Endothelial cell (in vitro differentiated cells): ENCODE measurements at places on chromosomes 5 and 9.

DNA sequence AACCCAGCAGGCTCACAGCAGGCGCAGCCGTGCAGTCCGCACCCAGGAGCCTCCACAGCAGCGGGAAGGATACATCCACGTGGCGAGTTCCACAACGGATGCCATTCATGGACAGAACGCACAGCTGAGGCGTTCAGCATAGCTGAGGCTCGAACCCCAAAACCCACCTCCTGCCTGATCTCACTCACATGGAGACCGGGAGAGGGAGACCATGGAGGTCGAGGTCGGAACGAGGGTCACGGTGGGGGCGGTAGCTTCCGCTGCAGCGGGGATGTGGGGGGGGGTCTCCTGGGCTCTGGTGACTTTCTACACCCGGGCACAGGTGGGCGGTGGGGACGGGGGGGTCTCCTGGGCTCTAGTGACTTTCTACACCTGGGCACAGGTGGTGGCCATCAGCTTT is 17.5 kb downstream of the TERT start:
- DNase-seq: no peak

DNA sequence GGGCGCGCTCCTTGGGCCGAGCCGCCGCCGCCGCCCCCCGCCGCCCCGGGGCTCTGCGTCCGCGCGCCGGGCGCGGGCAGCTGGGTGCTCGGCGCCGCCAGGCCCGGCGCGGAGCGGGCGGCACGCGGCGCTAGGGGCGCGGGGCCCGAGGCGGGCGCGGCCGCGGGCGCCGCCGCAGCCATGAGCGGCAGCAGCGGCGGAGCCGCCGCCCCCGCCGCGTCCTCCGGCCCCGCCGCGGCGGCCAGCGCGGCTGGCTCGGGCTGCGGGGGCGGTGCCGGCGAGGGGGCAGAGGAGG is 351 bp downstream of the TRIO start:
- DNase-seq: no peak

- no peak for DNase-seq
Measured at GRCh38 chr9:15738011-15738410, 185.2 kb downstream of the CCDC171 start.

DNA sequence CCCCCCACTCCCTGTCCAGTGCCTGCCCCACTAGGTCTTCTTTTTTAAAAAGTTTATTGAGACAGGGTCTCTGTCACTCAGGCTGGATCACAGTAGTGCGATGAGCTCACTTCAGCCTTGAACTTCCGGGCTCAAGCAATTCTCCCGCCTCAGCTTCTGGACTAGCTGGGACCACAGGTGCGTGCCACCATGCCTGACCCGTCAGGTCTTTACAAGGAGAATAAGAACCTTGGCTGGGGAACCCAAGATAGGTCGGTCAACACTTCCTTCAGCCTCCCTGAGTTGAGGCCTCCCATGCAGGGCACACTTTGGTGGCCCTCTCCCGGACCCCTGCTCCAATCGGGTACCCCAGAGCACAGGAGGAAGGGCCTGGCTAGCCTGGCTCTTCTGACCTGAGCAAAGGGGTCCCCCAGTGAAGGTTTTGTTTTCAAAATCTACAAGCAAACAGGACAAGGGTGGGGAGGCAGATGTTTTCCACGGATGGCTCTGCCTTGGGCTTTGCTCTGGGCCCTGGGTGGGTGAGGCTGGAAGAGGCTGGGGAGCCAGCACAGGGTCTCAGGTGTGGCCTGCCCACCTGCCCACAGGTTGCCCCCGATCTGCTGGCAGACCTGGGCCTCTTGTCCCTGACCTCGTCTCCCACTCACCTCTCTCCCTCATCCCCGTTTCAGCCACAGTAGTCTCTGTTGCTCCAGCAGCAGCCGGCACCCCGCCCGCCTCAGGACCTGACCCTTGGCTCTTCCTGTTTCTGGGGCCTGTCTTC is 108.7 kb upstream of the PHYKPL start:
- DNase-seq: no peak

DNA sequence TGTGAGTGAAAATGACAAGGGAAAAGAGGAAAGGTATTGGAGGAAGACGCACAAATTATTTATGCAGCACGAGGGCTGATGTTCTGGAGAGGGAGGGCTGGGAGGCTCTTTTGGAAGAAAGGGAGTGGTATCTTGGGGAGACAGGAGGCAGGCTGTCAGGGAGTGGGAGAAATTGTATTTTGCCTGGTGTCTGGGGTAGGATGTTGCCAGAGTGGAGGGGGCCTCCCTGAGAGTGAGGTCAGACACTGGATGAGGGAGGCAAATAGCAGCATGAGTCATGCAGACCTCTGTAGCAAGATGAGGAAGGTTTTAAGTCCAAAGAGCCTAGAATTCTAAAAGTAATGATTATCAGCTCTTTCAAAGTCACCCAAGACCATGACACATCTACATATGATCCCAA is 158.0 kb downstream of the DMRT2 start:
- no peak for DNase-seq

DNA sequence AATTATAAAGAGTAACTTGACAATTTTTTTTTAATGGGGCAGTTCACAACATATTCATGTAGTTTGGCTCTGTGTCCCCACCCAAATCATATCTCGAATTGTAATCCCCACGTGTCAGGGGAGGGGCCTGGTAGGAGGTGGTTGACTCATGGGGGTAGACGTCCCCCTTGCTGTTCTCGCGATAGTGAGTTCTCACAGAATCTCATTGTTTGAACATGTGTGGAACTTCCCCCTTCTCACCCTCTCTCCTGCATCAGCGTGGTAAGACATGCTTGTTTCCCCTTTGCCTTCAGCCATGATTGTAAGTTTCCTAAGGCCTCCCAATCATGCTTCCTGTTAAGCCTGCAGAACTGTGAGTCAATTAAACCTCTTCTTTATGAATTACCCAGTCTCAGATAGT is 40.7 kb downstream of the FBXW11 start:
- DNase-seq: no peak

DNA sequence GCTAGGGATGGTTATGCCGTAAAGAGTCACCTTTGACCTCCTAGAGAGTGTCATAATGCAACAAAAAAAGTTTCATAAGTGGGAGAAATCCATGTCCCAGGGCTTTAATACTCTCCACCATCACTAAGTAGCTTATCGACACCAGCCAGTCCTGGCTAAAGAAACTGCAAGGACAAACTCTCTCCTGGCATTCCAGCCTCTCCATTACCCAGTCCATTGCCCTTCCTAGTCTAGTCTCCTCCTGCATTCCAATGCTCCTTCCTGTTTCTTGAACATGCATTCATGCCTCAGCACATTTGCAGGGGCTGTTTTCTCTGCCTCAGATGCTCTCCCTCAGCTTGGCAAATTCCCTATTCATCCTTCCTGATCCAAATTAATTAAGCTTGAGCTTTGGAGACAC is 364.1 kb downstream of the BRINP1 start:
- DNase-seq: no peak

DNA sequence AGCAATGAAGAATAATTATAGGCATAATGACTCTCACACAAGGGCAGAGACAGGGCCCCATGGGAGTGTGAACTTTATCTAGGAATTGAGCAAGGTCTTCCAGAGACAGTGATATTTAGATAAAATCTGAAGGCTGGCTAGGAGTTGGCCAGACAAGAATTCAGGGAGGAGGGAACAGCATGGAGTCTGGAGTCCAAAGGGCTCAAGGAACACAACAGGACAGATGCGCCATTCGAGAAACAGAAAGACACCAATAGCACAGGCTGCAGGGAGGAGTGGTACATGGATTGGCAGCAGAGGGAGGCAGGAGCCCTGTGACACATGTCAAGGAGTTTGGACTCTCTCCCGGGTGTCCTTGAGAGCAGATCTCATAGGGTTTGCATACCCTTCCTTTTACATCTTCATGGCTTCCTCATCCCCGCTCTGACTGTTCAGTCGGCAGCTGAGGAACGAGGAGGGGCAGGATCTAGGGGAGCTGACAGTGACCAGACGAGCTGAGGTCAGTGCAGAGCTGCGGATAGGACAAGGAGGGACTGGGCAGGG is 64.0 kb upstream of the XPA start:
- DNase-seq: no peak

DNA sequence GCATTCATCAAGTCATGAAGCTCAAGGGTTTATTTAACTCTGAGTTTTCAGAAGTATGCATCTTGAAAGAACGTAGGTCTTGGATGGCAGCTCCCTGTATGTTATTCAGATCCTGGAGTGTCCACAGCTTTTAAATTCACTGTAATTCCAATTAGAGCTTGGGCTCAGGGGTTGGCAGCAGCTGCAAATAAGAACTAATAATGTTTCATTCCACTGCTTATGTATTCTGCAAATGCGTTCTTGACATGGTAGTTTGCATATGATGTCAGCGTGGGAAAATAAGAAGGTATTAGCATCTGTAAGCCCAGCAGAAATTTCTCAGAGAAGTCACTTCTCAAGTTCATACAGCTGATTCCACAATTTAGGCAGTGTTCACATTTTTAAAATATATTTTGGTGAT is 58.4 kb downstream of the RORB start:
- no peak for DNase-seq

DNA sequence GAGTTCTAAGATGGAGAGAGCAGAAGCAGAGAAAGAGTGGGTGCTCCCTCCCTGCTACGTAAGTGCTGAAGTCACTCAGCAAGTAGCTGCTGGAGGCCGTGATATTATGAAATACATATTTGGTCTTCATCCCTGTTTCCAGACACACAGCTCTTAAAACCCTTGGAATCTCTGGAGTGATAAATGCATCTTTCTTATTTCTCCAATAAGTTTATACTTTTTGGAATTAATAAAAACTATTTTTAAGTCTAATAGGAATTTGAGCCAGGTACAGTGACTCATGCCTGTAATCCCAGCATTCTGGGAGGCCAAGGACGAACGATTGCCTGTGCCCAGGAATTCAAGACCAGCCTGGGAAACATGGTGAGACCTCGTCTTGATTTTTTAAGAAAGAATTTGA is 60.6 kb downstream of the AUH start:
- no peak for DNase-seq

GRCh38 chr9:15155826-15156225 is 151.2 kb downstream of the TTC39B start:
- no peak for DNase-seq

GRCh38 chr9:72082536-72082935 is 22.1 kb upstream of the C9orf57 start:
- no peak for DNase-seq

DNA sequence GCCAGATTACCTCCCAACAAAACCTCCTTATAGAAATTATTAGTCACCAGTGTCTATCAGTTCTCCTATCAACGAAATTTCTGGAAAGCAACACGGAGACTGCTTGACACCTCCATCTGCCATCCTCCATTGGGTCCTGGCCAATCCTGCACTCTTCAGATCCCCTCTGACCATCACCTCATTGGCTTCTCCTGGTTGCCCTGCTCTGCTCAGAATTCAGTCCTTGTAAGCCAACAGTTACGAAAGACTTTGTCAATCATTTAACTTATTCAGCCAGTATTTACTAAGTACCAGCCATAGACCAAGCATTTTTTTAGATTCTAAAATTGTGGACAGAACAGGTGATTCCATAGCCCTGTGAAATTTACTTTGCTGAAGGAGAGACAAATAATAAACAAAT is 228.5 kb downstream of the MARCHF11 start:
- DNase-seq: no peak

DNA sequence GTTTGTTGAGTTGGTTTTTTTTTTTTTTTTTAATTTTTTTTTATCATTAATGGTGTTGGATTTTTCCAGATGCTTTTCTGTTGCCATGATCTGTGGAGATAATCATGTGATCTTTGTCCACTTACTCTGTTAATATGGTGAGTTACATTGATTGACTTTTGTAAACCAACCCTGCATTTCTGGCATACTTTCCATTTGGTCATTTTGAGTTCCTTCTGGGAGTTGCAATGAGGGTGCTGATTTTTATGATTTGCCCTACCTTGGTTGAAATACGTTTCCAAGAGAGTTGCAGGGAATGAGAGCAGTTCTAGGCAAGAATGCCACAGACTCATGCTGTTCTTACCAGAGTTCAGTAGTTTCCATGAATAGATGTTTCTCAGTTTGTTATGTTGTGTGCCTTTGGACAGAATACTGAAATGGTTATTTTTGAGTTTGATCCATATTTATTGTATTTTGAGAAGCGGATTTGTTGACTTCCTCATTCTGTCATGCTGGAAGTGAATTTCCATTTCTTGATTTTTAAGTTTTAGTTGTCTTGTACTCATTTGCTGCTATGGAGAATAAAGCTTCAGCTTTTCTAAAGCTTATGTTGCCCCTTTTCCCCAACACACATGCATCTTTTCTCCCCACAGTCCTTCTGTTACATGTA is 69.0 kb downstream of the SCAMP1 start:
- no peak for DNase-seq

- no peak for DNase-seq
Measured at GRCh38 chr5:158990979-158991775, 108.5 kb downstream of the EBF1 start.

DNA sequence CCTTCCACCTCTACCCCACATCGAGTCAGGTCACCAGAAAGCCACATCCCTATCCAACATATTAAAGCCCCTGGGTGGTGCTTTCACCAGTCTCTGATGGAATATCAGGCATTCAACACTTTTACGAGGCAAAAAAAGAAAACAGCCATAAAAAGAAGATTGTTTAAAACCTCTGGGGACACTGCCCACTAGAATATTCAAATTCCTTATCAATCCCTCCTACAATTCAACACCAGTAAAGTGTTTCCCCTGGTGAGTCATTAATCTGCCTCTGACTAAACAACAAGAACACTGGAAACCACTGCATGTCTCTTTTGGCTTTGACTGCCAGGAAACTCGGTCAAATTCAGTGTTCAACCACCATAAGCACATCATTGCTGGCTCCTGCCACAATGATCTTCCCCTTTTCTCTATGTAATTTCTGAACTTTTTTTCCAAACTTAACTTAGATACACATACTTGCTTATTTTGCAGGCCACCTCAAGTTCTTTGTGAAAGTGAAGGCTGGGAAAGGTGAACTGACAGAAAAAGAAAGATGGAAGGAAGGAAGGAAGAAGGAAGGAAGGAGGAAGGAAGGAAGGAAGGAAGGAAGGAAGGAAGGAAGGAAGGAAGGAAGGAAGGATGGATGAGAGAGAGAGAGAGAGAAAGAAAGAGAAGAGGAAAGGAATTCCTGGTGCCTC is 105.3 kb downstream of the PAX5 start:
- DNase-seq: no peak

- no peak for DNase-seq
Measured at GRCh38 chr5:135504376-135504775, 31.4 kb downstream of the NEUROG1 start.

DNA sequence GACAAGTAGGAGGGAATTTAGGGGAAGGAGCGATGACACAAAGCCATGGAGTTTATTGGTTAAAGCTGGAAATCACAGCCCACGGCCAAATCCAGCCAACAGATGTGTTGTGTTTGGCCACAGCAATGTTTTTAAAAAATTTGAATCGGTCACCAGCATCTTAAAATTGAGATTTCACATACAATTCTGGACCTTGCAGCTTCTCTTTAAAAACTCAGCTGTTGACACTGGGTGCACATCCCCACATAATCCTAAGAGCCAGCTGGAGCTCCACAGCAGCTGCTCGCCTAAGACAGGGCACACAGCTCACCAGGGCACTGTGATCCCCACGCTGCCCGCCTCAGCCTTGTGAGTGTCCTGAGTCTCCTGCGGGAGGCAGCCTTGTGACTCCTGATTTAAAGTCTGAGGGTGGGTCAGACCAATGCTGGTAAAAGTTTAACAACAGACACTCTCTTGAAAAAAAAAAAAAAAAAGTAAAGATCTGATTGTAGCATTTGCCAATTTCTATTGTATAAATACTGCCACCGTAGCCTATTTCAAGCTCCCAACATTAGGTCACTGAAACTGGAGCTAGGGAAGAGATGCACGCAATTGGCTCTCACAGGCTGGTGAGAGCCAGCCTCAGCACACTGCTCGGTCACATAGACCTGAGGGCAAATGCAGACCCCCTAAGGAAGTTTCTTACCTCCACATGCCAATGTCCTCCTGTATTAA is 124.8 kb downstream of the HSD17B3 start:
- DNase-seq: no peak

GRCh38 chr9:77750284-77750683 is 102.2 kb upstream of the GNA14 start:
- DNase-seq: no peak
